ENCODE measurements at places on chromosomes 5 and 9. TPM values are rescaled to one million over a fixed set of nuclear protein-coding genes. Genes with fewer than 3 reads are reported as not detected.

DNA sequence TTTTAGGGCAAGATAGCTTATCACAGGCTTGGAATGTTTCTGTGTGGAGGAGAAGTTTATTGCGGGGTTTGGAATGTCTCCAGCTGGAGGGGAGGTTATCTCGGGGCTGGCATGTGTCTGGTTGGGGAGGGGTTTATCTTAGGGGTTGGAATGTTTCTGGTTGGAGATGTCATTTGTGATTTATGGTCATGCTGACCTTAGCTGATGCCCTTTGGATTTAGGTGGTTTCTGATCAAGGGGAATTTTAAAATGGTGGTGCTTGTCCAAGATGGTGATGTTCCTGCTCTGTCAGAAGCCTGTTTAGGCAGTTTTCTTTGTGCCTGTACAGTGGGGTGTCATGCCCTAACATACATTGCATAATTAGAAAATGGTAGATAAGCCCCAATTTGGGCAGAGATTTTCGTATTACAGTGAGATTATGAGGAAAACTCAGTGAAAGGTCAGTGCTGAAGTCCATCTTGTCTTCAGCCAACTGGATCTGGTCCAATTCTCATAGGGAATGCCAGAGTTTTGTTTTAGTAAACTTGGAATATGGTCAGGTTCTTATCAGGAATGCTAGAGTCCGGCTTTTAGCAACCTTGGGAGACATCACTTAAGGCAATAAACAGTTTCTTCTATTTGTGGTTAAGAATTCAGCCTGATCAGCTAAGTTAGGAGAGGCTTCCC lies 14.3 kb downstream of the CDK20 start:
- no peak for DNase-seq

DNA sequence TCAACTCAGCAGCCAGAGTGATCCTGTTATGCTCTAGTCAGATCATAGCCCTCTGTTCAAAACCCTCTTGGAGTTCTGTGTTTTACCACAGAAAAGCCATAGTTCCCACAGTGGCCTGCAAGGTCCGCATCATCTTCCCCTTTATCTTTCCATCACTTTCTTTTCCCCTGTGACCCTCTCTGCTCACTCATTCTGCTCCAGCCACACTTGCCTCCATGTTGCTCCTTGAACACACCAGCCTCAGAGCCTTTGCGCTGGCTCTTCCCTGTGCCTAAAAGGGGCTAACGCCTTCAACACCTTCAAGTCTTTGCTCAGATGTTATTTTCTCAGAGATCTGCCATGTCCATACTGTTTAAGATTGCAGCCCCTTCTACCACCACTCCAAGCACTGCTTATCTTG lies 26.3 kb downstream of the CSF2 start:
- DNase-seq = no peak

The CAVIN4 gene
- total RNA-seq = 0.10 TPM

The RAB3C gene
- not detected for total RNA-seq
